ENCODE measurements at places on chromosomes 13 and 19.
A peak's percentile ranks its signal among the peaks of the same experiment; 100 is the strongest.

- DNase-seq = peak; percentile 41
Observed at GRCh38 chr13:64347664-64348063, 2882.5 kb downstream of the PCDH9 start.

GRCh38 chr19:3609779-3610719 is 3.4 kb upstream of the TBXA2R start:
- no peak for DNase-seq

GRCh38 chr13:93345024-93345423 is 118.4 kb downstream of the GPC6 start:
- DNase-seq = no peak

GRCh38 chr13:99067159-99067985 is 89.5 kb upstream of the DOCK9 start:
- peak; percentile 70 for DNase-seq

GRCh38 chr13:104355041-104355670 is 1288.9 kb upstream of the SLC10A2 start:
- DNase-seq = no peak

DNA sequence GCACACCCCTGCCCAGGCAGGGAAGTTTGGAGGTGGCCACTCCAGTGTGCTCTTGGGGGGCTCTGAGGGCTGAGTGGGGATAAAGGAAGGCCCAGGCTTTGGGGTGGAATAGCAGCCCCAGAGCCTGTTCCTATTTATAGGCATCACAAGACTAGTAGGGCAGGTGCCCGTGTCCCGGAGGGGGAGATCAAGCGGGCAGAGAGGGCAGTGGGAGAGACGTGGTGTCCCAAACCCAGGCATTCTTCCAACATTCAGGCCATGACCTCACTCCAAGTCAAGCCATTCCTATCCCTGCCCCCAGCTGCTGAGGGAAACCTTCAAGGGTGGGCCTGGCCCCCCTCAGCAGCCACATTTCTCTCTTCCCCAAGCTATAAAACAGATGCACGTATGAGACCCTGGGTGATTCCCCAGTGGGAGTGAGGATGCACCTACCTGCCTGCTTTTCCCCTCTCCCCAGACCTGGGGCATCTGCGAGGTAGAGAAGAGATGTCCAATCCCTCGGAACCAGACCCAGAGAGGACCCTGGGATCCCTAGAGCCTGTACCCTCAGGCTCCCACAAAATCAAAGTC is 3.9 kb downstream of the WIZ start:
- no peak for DNase-seq

GRCh38 chr19:14632286-14632685 is 42.4 kb downstream of the ADGRE3 start:
- DNase-seq = no peak
